ENCODE measurements at places on chromosomes 13 and 19.

DNA sequence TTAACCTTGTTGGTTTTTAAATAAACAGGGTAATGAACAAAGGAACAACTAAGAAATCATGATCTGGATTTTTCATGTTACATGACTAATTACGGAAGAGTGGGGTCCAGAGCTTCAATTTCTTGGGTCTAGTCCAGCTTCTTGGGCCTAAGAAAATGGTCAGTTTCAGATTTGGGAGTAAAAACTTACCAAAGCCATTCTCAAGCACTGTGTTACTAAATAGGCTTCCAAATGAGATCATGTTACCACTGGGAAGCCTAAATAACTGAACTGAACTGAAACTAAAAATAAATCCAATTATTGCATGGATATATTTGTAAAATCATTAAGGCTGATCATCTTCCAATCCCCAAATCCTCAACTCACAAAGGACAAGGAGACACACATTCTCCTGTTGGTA is 13.9 kb downstream of the TBC1D4 start:
- DNase-seq = no peak

- DNase-seq = no peak
These were observed 34.5 kb upstream of the UQCRFS1 start for GRCh38 chr19:29247471-29247870.

- no peak for DNase-seq
These were observed at the start of gene PROZ for GRCh38 chr13:113157929-113158747. Gene PROZ (plus strand): TSS chr13:113158648. CDS start chr13:113158661, 13 bp downstream.

DNA sequence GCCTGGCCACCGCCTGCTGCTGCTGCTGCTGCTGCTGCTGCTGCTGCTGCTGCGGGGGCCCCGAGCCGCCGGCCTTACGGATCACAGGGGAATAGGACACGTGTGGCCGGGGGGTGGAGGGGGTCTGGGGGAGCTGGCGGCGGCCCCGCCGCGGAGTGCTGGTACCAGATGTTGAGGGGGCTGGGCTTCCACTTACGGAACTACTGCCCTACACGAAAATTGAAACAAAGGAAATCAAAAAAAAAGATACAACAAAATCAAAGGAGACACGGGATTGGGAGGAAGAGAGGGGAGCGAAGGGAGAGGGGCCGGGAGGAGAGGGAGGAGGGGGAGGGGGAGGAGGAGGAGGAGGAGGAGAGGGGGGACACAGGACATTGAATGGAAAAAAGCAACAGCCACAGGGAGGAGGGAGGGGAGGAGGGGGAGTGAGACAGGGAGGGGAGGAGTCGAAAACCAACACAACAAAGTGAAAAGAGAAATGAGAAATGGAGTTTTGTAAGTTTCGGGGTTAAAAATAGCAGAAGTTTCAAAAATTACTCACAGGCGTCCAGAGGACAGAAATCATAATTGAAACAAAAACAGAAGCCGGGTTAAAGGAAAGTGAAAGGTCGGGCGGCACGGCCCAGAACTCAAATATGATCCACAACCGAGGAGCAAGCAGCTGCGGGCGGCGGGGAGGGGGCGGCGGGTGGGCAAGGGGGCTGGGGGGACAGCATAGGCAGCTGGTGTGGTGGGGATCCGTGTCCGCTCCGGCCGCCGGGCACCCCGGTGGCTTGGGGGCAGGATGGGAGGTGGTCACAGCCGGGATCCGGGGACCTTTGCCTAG is 57.8 kb downstream of the IER2 start:
- DNase-seq = no peak

DNA sequence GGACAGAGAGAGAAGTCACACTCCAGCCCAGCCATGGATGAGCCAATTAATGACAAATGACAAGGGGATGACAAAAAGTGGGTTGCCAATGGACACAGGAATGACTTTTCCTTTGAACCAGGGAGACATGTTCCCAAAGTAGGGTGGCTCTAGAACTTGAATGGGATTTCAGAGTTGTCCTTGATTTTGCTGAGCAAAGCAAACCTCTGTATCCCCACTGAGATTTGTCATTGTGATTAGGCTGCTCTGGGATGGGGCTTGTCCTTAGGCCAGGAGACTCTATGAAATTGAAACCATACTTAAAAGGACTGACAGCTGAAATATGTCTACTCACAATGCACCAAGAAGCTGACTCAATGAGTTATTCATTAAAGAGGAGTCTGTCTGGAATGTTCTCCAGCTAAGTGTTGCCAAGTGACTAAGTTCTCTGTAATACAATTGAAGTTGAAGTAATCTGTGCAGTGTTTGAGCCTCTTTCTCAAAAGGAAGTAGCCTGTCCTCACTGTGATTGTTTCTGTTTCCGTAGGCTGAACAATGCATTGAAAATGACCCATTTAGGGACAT is 69.0 kb upstream of the PCDH9 start:
- DNase-seq = no peak

DNA sequence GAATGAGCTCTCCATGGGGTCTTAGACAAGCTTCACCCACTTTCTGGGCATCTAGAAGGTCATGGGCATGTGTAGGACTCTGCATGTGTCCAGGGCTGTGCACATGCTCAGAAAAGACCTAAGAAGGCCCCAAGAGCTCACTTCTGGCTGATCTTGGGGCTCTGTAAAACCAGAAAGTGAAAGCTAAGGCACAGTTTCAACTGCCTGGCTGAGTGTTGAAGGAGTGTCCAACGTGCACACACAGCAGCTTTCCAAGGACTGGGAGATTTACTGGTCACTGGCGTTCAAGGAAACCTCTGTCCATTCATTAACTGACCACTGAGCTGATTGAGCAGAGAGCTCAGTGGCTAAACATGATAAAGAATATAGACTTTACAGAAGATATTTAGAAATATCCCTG is 137.9 kb downstream of the KATNAL1 start:
- DNase-seq = no peak

- DNase-seq = no peak
These were observed 68.1 kb downstream of the ERCC5 start for GRCh38 chr13:102913914-102914313.

DNA sequence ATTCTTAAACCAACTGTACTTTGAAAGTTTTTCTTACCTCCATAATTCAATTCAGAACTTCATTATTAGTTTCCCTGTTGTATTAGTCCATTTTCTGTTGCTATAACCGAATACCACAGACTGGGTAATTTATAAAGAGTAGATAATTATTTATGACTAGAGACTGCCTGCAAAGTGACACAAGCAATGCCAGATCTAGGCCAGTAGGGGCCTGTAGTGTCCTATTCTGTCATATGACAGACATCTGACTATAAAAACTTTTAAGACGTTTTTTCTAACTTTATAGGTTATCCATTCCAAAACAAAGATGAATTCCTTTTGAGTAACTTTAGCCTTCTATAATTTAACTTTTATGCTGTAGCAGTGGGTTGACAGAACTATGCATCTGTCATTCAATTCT is 2783.8 kb downstream of the PCDH9 start:
- DNase-seq = no peak

- DNase-seq = no peak
These were observed 8.2 kb downstream of the MYCBP2 start for GRCh38 chr13:77318741-77319140.

- DNase-seq = no peak
These were observed 8.8 kb upstream of the CCER2 start for GRCh38 chr19:38920602-38921419.

DNA sequence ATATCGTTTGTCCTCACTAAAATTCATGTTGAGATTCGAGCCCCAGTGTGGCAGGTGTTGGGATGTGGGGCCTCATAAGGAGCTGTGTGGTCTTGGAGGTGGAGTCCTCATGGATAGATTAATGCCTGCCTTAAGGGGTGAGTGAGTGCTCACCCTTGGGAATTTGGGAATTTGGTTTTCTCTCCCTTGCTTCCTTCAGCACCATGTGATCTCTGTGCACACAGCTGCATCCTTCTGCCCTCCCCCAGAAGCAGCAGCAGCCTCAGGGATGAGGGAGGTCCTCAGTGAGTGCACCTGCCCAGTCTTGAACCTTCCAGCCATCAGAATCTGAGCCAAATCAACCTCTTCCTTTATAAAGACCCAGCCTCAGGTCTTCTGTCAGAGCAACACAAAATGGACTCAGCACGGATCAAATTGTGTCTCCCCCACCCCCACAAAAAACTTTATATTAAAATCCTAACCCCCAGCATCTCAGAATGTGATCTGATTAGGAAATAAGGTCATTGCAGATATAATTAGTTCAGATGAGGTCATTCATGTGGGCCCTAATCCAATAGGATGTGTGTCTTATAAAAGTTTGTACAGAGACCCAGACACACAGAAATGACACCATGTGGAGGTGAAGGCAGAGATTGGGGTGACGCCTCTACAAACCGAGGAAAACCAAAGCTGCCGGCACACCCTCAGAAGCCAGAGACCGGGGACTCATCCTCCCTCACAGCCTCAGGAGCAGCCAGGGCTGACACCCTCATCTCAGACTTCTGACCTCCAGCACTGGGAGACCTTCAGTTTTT is 12.9 kb downstream of the CYTH2 start:
- peak; percentile 23 for DNase-seq

All from NCI-H1436 (cell line).